ENCODE measurements at places on chromosomes 4 and X.

GRCh38 chrX:129823115-129823514, 20.6 kb downstream of the ZDHHC9 start:
- peak; percentile 63 for DNase-seq

DNA sequence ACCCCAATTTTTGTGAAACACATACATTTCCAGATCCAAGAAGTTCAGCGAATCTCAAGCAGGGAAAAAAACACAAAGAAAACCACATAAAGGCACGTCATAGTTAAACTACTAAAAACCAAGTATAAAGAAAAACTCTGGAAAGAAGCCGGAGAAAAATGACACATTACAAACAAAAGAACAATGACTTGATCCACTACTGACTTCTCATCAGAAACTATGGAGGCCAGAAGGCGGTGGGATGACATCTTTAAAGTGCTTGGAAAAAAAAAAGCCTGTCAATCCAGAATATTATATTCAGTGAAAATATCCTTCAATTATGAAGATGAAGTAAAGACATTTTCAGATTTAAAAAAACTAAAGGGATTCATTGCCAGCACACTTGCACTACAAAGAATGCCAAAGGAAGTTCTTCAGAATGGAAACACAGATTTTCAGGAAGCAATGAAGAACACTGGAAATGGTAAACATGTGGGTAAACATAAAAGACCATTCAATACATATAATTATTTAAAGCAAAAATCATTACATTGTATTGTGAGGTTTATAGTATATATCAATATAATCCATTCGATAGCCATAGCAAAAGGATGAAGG, 32.6 kb upstream of the PPP2R2C start:
- DNase-seq: no peak

DNA sequence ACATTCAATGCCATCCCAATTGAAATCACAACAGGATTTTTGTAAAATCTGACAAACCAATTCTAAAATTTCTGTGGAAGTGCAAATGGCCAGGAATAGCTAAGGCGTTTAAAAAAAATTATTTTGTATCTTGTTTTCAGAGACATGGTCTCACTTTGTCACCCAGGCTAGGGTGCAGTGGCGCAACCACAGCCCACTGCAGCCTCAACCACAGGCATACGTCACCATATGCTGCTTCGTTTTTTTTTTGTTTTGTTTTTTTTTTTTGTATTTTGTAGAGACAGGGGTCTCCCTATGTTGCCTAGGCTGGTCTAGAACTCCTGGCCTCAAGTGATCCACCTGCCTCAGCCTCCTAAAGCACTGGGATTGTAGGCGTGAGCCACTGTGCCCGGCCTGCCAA, 24.5 kb downstream of the ZNF41 start:
- DNase-seq: no peak

GRCh38 chr4:12580787-12581186, 903.4 kb downstream of the RAB28 start:
- no peak for DNase-seq

- peak; percentile 52 for DNase-seq
Observed at GRCh38 chrX:18390941-18391538, 34.4 kb upstream of the CDKL5 start.

GRCh38 chr4:182955411-182955810, 38.2 kb upstream of the DCTD start:
- no peak for DNase-seq

- no peak for DNase-seq
Observed at GRCh38 chr4:113050371-113050755, 910 bp downstream of the ANK2 start.
